ENCODE measurements at places on chromosomes 11 and 22.

GRCh38 chr22:26170795-26171580 lies 1.7 kb downstream of the SEZ6L start:
- DNase-seq = no peak

- no peak for DNase-seq
Measured at GRCh38 chr11:47550288-47551047, 2.5 kb downstream of the CELF1 start.

- no peak for DNase-seq
Measured at GRCh38 chr11:31464436-31464835, 45.0 kb downstream of the IMMP1L start.

GRCh38 chr22:25816522-25817059 lies 74.6 kb downstream of the MYO18B start:
- no peak for DNase-seq

DNA sequence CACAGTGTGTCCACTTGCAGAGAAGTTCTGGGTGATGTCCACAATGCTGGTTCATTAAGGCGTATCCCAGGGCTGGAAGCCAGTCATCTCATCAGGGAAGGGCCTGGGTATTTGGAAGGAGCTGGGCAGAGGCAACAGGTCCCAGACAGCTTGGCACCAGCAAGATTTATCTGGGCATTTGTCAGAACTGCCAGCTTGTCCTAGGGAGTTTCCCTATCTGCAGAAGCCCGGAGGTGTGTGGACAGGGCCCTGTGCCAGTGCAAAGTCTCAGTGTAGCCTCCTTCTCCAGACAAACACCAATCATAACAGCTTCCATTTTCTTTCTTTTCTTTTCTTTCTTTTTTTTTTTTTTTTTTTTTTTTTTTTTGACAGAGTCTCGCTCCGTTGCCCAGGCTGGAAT lies 125.3 kb upstream of the TIMP3 start:
- DNase-seq = no peak

DNA sequence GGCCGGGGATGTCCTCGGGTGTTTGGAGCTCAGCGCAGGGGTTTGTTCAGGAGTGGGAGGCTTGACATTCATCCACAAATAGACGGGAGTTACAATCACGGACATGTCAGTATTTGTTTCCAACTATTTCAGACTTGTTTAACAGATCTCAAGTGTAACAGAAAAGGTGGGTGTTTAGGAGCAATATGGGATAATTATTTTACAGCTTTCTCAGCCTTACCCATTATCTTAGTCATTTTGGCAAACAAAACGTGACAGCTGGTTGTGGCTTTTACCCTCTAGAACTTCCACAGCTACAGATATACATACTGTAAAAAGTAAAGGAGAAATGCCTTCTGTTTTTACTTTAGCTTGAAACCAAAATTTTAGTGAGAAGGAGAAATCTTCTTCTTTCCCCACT lies 178.7 kb upstream of the TMEM45B start:
- DNase-seq = no peak

DNA sequence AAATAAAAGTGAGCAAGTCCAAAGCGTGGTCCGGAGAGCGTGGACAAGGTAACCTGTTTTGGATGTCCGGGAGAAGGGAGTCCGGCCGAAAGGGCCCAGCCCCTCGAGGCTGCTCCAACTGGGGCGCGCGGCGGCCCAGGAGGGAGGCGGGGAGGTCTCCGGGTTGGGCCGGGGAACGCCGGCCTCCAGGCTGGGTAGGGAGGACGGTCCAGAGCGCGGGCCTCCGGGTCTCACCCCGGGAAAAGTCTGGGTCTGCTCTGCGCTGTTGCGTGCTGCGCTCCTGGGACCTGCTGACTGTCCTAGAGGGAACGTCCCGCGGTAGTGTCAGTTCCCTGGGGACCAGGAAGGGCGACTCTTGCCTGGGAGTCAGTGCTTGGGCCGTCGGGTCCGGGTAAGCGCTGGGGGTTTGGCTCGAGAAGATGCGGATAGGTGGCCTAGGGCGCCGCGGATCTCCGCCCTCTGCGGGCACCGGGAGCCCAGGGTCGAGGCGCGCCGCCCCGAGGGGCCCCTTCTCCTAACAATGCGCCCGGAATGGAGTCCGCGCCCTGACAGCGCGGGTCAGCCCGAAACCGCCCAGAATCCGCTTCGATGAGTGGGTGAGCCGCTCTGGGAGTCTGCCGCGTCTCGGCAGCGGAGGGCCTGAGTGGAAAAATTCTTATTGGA lies 988 bp upstream of the FLI1 start:
- DNase-seq = no peak
